Activated CD8-positive, alpha-beta T cell treated with anti-CD3 and anti-CD28 coated beads, Interleukin-2, amount 10 ng/mL, durations not matched to agents 7 days and 5 days (primary cell): ENCODE measurements at places on chromosomes 2 and 18. TPM values are rescaled to one million over a fixed set of nuclear protein-coding genes. Genes with fewer than 3 reads are reported as not detected.

The MAP3K19 gene
- total RNA-seq, result not detected

- H3K27ac ChIP-seq, result no peak overlapping the region
- H3K27me3 ChIP-seq, result peaks cover 33% of the 10 kb centered on the region
- H3K36me3 ChIP-seq, result no peaks in the 10 kb centered on the region
- H3K4me1 ChIP-seq, result peaks cover 14% of the 10 kb centered on the region
- peak overlapping the region; percentile 59 for H3K4me3 ChIP-seq
Observed at GRCh38 chr2:111898703-111899514, 502 bp downstream of the MERTK start.

DNA sequence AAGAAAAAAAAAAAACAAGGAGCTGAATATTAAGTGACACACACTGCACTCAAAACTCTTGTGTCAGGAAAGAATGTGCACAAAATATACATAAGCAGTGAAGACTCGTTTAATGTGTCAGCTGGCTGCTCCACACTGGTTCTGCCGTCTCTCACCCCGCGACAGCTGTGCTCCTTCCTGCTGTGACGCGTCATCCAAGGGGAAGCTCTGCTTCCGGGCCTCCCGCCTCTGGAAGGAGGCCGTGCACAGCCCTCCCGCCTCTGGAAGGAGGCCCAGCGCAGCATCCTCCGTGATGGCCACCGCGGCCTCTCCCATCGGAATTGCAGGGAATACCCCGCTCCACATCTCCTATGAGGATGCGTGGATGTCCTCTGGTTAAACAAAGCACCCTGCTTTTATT lies 151.0 kb downstream of the HDAC4 start:
- no peaks in the 10 kb centered on the region for H3K27me3 ChIP-seq
- peaks cover 25% of the 10 kb centered on the region for H3K36me3 ChIP-seq
- DNase-seq, result no peak

The CFC1 gene
- not detected for total RNA-seq

DNA sequence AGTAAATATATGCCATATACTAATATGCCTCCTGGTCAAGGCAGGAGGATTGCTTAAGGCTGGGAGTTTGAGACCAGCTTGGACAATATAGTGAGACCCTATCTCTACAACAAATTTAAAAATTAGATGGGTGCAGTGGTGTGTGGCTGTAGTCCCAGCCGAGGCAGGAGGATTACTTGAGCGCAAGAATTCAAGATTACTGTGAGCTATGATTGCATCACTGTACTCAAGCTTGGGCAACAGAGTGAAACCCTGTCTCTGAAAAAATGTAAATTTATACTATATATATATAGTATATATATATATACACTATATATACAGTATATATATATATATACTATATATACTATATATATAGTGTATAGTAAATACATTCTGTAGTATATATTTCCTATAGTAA lies 30.0 kb upstream of the NPC1 start:
- no peak for DNase-seq
- no peak overlapping the region for H3K27ac ChIP-seq
- H3K27me3 ChIP-seq, result peaks cover 42% of the 10 kb centered on the region
- peaks cover 10% of the 10 kb centered on the region for H3K4me1 ChIP-seq

The PLGLB2 gene
- 0.53 TPM for total RNA-seq

The GPR39 gene
- total RNA-seq, result not detected

DNA sequence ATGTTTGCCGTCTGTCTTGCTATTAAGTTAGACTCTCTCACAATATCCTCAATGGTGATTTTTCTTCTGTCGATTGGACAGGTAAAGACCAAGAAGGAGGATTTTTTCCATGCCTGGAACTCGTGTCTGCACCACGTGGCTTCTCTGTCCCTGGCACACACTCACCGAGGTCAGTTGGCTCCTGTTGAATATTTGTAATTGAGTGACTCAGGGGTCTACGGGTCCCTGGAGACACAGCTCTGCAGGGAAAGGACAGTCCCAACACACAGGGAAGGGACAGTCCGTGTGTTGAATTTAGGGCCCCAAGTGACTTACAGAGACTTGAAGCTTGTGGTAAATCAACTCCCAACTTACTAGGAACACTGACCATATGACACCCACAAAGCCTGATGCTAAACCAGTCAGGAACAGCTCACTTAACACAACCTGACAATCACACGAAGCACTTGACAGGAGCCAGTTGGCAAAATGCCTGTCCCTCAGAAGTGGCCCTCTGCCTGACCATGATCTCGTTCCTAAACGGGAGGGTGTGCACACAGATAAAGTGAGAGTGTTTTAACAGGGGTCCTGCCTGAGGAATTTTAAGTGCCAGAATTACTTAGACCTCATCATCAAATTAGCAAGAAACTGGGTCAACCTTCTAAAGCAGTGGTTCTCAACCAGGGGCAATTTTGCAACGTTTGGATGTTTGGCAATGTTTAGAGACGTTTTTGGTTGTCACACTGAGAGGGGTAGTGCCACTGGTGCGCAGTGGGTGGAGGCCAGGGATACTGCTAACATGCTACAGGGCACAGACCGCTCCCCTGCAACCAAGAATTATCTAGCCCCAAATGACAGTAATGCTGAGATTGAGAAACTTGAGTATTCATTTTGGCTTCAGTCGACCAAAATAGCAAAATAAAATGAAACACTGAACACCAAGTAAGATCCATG lies 88.9 kb upstream of the BCL2L11 start:
- H3K27me3 ChIP-seq, result peaks cover 10% of the 10 kb centered on the region
- H3K27ac ChIP-seq, result no peak overlapping the region
- peaks cover 7% of the 10 kb centered on the region for H3K4me1 ChIP-seq
- no peaks in the 10 kb centered on the region for H3K36me3 ChIP-seq
- DNase-seq, result no peak

The PGAP1 gene
- total RNA-seq, result 39.5 TPM

GRCh38 chr2:196112418-196113034 lies 43.9 kb upstream of the DNAH7 start:
- H3K4me1 ChIP-seq, result peaks cover 7% of the 10 kb centered on the region
- no peak for DNase-seq

DNA sequence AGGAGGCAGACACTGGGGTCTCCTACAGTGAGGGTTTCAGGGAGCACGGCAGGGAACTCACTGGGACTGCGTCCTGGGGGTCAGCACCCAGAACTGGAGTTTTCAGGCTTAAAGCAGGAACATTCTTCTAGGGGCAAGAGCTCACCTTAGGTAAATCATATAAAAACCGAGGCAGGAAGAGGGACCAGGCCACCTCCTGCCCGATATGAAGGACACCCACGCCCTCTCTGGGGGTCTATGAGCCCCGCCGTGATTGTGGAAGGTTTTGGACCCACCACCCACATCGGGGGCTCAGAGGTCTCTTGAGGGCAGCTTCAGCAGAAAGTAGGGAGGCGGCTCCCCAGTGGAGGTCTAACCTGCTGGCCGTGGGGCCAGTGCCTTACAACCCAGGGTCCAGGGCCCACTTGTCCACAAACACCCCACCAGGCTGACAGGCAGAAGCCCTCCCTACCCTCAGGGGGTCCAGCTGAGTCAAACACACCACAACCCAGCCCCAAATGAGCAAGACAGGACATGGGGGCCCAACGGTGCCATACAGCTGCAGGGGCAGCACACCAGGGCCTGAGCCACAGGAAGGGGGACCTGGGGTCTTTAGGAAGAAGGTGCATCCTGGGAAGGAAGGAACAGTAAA lies 25.3 kb downstream of the CROCC2 start:
- H3K4me3 ChIP-seq, result no peak overlapping the region
- no peak for DNase-seq
- H3K27me3 ChIP-seq, result peaks cover 2% of the 10 kb centered on the region
- H3K36me3 ChIP-seq, result no peaks in the 10 kb centered on the region
- H3K27ac ChIP-seq, result no peak overlapping the region
- H3K4me1 ChIP-seq, result no peaks in the 10 kb centered on the region

The SCN1A gene
- total RNA-seq, result not detected

- DNase-seq, result peak; percentile 76
- no peak overlapping the region for H3K27ac ChIP-seq
- H3K4me1 ChIP-seq, result no peaks in the 10 kb centered on the region
- no peak overlapping the region for H3K4me3 ChIP-seq
Observed at GRCh38 chr2:237072067-237072931, 13.4 kb upstream of the COPS8 start.

The TUBA3E gene
- not detected for total RNA-seq

DNA sequence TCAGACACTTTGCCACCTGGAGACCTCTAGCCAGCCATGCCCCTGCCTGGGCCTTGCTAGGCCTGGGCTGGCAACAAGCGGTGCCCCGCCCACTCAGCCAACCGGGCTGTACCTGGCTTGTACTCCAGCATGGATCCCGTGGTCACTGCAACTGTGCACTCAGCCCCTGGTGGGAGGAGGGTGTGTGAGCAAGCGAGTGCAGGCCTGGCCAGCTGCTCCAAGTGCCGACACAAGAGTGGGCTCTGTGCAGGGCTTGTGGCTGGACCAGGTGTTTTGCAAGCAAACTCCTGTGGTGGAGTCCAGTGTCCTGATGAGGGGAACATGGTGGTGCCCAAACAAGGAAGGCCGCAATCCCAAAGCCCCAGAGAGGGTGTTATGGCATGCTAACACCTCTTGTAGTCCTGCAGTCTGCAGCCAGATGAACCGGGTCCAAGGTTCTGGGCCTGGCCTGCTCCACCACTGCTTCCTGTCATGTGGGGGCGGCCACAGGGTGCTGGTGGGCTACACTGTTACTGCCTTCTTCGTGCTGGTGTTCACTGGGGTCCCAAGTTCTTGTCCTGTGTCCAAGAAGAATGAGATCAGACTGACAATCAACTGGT lies 60.1 kb upstream of the CD28 start:
- H3K27ac ChIP-seq, result no peak overlapping the region
- no peak overlapping the region for H3K4me3 ChIP-seq
- no peak for DNase-seq
- H3K36me3 ChIP-seq, result no peaks in the 10 kb centered on the region

DNA sequence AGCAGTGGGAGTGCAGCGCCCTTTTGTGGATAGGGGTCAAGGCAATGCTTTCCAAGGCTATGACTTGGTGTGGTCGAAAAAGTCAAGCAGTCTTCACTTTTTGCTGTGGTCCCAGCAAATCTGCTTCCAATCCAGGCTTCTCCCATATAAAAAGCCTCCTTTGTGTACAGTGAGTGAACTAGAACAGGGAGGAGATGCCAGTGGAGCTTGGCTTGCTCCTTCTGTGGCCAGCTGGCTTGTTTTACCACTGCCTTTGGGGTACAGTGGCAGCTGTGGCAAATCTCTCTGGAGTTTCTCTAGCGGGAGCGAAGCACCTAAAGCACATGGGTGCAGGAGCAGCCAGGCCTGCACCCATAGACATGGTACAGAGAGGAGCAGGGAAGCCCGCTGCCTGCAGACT lies 103.5 kb downstream of the MSH2 start:
- peaks cover 31% of the 10 kb centered on the region for H3K4me1 ChIP-seq
- no peak overlapping the region for H3K27ac ChIP-seq
- no peaks in the 10 kb centered on the region for H3K27me3 ChIP-seq
- H3K36me3 ChIP-seq, result peaks cover 31% of the 10 kb centered on the region
- DNase-seq, result no peak
- H3K4me3 ChIP-seq, result no peak overlapping the region

- no peaks in the 10 kb centered on the region for H3K27me3 ChIP-seq
- no peak overlapping the region for H3K4me3 ChIP-seq
- H3K4me1 ChIP-seq, result no peaks in the 10 kb centered on the region
- H3K36me3 ChIP-seq, result no peaks in the 10 kb centered on the region
- no peak overlapping the region for H3K27ac ChIP-seq
- DNase-seq, result no peak
Observed at GRCh38 chr2:67500541-67500940, 103.4 kb downstream of the ETAA1 start.

DNA sequence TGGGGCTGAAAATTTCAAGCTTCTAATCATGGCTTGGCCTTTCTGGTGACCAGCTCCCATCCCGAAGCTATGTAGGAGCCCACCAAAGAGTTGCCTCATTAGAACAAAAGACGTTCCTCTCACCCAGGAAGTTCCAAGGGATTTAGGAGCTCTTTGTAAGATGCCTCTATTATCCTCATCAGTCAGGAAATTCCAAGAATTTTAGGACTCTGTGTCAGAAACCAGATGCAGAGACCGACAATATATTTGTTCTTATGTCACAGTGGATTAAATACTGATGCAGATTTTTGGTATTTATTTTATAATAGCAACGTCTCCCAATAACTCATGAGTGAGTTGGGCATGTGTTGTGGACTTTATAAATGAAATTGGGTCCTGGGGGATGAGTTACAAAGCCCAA lies 91.8 kb upstream of the SKOR2 start:
- H3K27ac ChIP-seq, result no peak overlapping the region
- peaks cover 3% of the 10 kb centered on the region for H3K27me3 ChIP-seq
- DNase-seq, result no peak
- no peaks in the 10 kb centered on the region for H3K36me3 ChIP-seq

The CENPA gene
- total RNA-seq, result 55.2 TPM

The IER3IP1 gene
- total RNA-seq, result 11.7 TPM

The SNRNP200 gene
- 177 TPM for total RNA-seq

The LIMS4 gene
- total RNA-seq, result 0.78 TPM

DNA sequence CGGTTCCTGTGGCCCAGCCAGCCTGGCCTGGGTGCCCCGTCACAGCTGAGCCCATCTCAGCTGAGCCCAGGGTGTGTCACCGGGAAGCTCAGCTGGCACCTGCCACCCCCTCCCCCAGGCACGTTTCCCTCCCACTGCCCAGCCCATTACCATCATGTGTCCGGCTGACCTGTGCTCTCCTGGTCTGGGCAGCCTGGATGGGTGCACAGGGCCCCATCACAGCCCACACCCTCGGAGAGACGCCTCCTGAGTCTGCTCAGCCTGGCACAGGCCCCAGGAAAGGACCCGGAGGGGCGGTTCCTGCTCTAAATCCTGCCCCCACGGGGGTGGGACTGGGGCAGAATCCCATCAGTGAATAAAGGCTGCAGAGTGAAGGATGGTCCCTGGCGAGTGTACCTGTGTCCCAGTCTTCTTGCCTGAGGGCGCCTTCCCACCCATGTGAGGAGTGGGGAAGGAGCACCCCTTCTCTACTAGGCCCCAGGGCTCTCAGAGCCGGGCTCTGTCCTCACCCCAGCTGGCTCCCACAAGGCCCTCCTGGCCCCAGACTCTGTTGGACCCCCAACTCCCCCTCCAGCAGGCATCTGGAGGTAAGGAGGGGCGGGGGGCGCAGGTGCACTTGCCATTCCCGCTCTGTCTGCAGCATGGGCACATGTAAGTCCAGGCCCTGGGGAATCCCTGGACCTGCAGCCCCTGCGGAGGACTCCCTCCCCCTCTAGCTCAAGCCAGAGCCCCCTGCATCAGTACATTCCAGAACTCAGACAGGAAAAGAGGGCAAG lies 21.2 kb downstream of the GPC1 start:
- H3K27ac ChIP-seq, result no peak overlapping the region
- peaks cover 6% of the 10 kb centered on the region for H3K4me1 ChIP-seq
- no peak overlapping the region for H3K4me3 ChIP-seq
- no peak for DNase-seq
